NB4 (cell line): ENCODE measurements at places on chromosomes 12 and 14.
A peak's percentile ranks its signal among the peaks of the same experiment; 100 is the strongest.

- no peak for DNase-seq
Observed at GRCh38 chr14:61575551-61576150, 119.7 kb upstream of the HIF1A start.

DNA sequence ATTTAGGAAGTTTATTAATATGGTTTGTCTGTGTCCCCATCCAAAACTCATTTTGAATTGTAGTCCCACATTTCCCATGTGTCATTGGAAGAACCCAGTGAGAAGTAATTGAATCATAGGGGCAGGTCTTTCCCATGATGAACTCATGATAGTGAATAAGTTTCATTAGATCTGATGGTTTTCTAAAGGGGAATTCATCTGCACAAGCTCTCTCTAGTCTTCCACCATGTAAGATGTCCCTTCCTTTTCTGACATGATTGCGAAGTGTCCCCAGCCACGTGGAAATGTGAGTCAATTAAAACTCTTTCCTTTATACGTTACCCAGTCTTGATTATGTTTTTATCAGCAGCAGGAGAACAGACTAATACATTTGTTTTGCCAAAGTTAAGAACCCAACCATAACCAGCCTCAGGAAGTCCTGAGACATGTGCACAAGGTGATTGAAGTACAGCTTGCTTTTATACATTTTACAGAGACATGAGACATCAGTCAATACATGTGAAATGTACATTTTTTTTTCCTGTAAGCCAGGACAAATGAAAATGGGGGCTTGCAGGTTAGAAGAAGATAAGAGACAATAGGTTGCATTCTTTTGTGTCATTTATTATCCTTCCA, 1136.7 kb downstream of the TMEM121 start:
- peak; percentile 4 for DNase-seq

GRCh38 chr12:60263161-60263560, 667.3 kb downstream of the SLC16A7 start:
- no peak for DNase-seq

GRCh38 chr12:79402606-79403005, 288.2 kb downstream of the PAWR start:
- no peak for DNase-seq

DNA sequence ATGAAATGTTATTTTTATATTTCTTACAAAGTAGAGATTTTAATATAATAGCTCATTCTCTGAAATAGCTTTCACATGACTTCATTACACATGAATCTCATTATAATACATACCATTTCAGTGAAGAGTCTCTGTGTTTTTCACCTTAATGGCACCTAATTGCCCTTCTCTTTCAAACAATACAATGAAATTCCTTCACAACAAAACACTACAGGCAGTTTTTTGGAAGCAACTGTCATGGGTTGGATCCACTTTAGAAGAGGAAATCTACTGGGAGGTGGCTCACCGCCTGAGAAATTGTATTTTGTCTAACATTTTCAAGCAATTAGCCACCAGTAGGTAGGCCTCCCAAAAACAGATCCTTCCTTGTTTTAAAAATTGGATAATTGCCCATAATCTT, 40.3 kb upstream of the RGS6 start:
- DNase-seq: no peak

DNA sequence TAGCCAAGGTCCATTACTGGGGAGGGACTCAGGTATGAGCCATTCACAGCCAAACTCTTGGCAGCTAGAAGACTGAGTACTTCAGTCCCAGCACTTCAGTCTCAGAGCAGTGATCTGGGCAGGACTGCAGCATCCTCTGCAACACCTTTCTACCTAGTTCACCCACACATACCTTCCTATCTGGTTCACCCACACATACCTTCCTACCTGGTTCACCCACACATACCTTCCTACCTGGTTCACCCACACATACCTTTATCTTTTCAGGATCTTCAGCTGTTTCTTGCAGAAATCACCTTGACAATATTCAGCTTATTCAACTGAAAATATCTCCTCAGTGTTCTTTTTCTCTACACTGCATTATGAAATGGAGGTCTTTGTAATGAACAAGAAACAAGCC, 101.3 kb downstream of the SRGAP1 start:
- no peak for DNase-seq

DNA sequence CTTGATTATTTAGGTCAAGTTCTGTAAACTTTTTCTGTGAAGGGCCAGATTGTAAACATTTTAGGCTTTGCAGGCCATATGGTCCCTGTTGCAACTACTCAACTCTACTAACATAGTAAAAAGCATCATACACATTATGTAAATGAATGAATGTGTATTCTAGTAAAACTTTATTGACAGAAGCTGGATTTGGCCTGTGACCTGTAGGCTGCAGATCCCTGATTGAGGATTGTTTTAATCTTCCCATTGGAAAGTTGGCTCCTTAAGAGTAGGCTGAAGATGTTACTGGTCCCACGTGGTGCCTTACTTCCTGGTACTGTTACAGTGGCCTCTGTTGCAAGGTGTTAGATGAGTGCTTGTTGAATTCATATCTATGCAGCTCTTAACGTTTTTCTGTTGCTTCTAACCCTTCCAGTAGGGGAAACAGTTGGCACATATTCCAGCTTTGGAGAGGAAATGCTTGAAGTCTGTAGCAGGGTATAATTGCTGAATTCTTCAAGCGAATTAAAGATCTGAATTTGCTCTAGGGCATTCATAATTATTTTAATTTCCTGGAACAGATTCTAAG, 133.6 kb upstream of the DNM1L start:
- peak; percentile 36 for DNase-seq

GRCh38 chr12:5581616-5582015, 149.7 kb downstream of the NTF3 start:
- no peak for DNase-seq

GRCh38 chr12:54572881-54573280, 15.6 kb downstream of the PPP1R1A start:
- no peak for DNase-seq

GRCh38 chr14:22606380-22606779, 8.3 kb downstream of the ABHD4 start:
- DNase-seq: no peak

- DNase-seq: peak; percentile 41
Observed at GRCh38 chr14:102568115-102568614, 24.3 kb upstream of the RCOR1 start.

GRCh38 chr14:101049942-101050341, 146.4 kb upstream of the RTL1 start:
- no peak for DNase-seq

DNA sequence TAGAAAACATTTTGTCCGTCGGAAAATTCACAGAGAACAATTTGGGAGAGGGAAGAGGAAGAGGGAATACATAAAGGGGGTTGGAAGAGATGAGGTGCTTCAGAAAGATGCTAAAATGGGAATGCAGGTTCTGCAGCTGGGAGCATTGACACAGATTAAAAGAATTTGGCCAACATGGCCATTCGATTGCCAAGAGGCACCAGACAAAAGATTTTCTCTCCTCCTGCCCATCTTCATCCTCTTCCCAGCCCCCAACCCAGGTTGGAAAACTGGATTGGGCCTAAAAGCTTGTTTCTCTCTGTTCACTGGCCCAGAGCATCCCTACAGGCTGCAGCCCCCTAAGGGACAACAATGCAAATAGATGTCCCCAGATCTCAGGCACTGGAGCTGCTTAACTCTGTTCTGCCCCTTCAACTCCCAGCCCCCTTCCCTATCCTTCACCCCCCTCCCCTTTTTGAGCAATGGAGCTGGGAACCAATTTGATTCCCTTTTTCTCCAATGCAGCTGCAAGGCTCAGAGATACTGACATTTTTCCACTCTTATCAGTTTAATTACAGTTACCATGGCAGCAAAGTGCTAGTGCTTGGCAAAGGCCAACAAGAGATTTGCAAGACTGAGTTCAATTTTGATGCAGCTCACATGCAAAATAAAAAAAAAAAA, 1.9 kb downstream of the LMO3 start:
- no peak for DNase-seq

GRCh38 chr12:52171950-52172512, 19.8 kb downstream of the KRT80 start:
- peak; percentile 72 for DNase-seq
